ENCODE measurements at places on chromosomes 7 and 10. TPM values are rescaled to one million over a fixed set of nuclear protein-coding genes. Genes with fewer than 3 reads are reported as not detected.

Gene ASB15
- total RNA-seq = not detected

Gene NPC1L1
- 0.35 TPM for total RNA-seq

Gene IFIT1
- total RNA-seq = 10.2 TPM

Gene SLC25A13
- 92.2 TPM for total RNA-seq

Gene OR2A42
- total RNA-seq = 0.15 TPM
